Vagina (tissue), 2 donors: ENCODE measurements at places on chromosomes 11 and 22. TPM values are rescaled to one million over a fixed set of nuclear protein-coding genes. Genes with fewer than 3 reads are reported as not detected.

ZNF214 gene
- total RNA-seq, result 3.9 TPM

GLB1L2 gene
- 2.0 TPM for total RNA-seq

OR9G4 gene
- not detected for total RNA-seq

LMNTD2 gene
- total RNA-seq, result 1.7 TPM

OR4X1 gene
- total RNA-seq, result not detected

HEPN1 gene
- total RNA-seq, result not detected

GRCh38 chr22:27809226-27809603 is 7.7 kb upstream of the MN1 start:
- DNase-seq, result no peak
- no peaks in the 10 kb centered on the region for H3K27me3 ChIP-seq
- peaks cover 29% of the 10 kb centered on the region for H3K4me1 ChIP-seq
- H3K36me3 ChIP-seq, result no peaks in the 10 kb centered on the region

- peaks cover 34% of the 10 kb centered on the region for H3K4me1 ChIP-seq
- H3K4me3 ChIP-seq, result no peak overlapping the region
- no peak overlapping the region for H3K27ac ChIP-seq
Observed at GRCh38 chr11:7585816-7586215, 72.0 kb downstream of the PPFIBP2 start.

DNA sequence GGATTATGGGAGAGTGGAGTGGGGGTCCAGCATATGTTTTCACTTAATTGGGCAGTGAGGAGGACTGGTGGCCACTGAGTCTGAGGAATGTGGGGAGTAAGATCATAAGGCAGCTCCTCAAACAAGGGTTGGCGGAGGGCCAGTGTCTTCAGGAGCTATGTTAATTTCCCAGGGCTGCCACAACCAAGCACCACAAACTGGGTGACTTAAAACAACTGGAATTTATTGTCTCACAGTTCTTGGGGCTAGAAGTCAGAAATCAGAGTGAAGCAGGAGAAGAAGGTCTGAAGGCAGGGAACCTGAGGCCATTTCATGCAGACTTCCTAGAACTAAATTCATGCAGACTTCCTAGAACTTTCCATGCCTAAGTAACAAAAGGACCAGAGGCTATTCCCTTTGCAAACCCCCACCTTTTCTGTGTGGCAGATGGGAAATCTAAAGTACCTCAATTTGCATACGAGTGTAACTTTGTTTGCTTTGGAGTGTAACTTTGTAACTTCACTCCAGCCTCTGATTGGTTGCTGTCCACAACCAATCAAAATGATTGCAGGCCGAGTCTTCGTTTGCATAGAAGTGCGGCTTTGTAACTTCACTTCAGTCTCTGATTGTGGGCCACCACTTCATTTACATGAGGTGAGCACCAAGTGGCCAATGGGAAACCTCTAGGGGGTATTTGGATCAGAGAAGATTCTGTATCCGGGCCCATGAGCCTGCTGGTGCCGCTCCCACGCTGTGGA is 50.5 kb upstream of the ZBED5 start:
- no peaks in the 10 kb centered on the region for H3K36me3 ChIP-seq
- peaks cover 6% of the 10 kb centered on the region for H3K4me1 ChIP-seq
- no peak overlapping the region for H3K27ac ChIP-seq
- no peaks in the 10 kb centered on the region for H3K27me3 ChIP-seq
- no peak for DNase-seq

DNA sequence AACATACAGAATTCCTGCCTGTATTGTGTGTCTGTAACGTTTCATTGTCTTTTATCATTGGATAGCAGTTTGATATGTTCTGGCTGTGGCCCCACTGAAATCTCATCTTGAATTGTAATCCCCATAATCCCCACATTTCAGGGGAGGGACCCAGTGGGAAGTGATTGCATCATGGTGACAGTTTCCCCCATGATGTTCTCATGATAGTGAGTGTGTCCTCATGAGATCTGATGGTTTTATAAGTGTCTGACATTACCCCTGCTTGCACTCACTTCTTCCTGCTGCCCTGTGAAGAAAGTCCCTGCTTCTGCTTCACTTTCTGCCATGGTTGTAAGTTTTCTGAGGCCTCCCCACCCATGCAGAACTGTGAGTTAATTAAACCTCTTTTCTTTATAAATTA is 19.6 kb upstream of the MTMR2 start:
- no peaks in the 10 kb centered on the region for H3K4me1 ChIP-seq
- H3K27ac ChIP-seq, result no peak overlapping the region
- no peaks in the 10 kb centered on the region for H3K27me3 ChIP-seq

- no peak overlapping the region for H3K27ac ChIP-seq
- no peak overlapping the region for H3K4me3 ChIP-seq
- H3K36me3 ChIP-seq, result no peaks in the 10 kb centered on the region
- no peaks in the 10 kb centered on the region for H3K27me3 ChIP-seq
Observed at GRCh38 chr11:127864861-127865260, 722.5 kb downstream of the ETS1 start.

DNA sequence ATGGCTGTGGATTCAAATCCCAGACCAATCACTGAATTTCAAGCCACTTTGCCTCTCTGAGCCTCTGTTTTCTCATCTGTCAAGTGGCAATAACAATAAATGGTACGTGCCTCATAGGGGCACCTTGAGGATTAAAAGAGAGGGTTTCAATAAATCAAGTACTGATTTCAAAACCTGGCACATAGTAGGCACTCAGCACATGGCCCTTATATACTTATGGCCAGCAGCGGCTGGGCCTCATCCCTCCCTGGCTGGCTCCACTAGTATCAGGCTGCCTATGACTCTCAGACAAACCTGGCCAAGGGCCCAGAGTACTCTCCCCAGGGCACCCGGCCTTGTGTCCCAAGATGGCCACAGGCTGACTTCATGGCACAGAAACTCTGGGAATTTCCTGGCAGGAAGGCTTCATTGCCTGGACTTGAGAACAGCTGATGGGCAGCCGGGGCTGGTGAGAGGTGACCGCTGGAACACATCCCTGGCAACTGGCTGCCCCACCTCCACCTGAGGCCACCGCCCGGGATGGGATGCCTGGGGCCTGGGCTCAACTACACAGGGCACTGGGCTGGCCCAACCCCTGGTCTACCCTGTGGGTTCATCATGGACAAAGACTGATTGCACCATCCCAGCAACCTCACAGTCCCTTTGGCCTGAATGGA is 3.4 kb downstream of the FADS3 start:
- no peak overlapping the region for H3K4me3 ChIP-seq
- H3K27me3 ChIP-seq, result no peaks in the 10 kb centered on the region
- H3K36me3 ChIP-seq, result no peaks in the 10 kb centered on the region
- peak overlapping the region; percentile 59 for H3K27ac ChIP-seq

DNA sequence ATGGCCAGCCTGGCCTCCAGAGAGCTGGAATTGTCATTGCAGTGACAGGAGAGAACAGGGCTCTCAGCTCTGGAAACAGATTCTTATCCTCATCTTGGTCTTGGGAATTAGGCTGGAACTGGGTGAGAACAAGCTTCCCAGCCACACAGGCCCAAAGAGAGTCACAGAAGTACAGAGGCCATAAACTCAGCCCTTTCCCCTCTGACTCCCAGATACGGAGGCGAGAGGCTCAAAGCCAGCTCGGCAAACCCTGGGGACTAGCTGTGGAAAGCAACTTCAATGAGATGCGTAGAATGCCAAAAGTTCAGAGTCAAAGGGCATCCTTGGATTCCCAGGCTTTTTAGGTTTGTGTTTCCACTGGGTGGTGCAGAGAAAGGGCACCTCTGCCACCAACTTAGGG is 14.3 kb upstream of the ABCC8 start:
- no peak overlapping the region for H3K4me3 ChIP-seq
- H3K36me3 ChIP-seq, result no peaks in the 10 kb centered on the region
- no peaks in the 10 kb centered on the region for H3K27me3 ChIP-seq

DNA sequence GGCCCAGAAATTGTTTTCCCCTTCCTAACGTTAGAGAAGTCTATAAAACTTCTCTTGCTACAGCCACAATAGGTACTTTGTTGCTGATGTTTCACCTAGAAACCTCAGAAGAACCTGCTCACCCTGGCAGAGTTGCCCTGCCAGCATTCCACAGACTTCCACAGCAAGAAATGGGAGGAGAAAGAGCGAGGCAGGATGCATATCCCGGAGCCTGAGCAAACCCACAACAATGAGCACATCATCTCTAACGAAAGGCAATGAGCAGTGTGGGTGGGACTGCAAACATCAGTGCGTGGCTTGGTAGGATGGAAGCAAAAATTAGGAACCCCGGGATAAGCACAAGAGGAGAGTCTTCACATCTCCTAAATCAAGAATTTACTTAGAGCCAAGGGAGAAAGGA is 892.3 kb downstream of the OPCML start:
- no peaks in the 10 kb centered on the region for H3K4me1 ChIP-seq
- no peak for DNase-seq
- H3K36me3 ChIP-seq, result no peaks in the 10 kb centered on the region
- H3K27ac ChIP-seq, result no peak overlapping the region
- no peaks in the 10 kb centered on the region for H3K27me3 ChIP-seq

DNA sequence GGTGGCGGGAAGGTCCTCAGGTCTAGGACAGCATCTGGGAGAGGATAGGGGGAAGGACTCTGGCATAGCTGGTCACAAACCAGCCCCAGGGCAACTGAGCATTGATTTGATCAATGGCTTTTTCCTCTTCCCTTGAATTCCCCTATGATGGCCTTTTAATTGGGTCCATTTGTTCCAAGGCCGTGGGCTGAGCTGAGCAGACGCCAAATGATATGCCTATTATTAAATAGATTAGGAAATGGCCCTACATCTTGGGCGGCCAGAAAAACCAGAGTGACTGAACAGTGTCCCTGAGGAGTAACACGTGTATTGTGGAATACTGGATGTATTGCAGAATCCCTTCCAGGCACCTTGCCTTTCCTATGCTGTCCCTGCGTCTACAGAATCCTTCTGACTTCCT is 26.7 kb upstream of the P2RY6 start:
- H3K4me3 ChIP-seq, result no peak overlapping the region
- no peaks in the 10 kb centered on the region for H3K27me3 ChIP-seq
- no peak for DNase-seq
- H3K27ac ChIP-seq, result no peak overlapping the region
- H3K4me1 ChIP-seq, result peaks cover 12% of the 10 kb centered on the region

DNA sequence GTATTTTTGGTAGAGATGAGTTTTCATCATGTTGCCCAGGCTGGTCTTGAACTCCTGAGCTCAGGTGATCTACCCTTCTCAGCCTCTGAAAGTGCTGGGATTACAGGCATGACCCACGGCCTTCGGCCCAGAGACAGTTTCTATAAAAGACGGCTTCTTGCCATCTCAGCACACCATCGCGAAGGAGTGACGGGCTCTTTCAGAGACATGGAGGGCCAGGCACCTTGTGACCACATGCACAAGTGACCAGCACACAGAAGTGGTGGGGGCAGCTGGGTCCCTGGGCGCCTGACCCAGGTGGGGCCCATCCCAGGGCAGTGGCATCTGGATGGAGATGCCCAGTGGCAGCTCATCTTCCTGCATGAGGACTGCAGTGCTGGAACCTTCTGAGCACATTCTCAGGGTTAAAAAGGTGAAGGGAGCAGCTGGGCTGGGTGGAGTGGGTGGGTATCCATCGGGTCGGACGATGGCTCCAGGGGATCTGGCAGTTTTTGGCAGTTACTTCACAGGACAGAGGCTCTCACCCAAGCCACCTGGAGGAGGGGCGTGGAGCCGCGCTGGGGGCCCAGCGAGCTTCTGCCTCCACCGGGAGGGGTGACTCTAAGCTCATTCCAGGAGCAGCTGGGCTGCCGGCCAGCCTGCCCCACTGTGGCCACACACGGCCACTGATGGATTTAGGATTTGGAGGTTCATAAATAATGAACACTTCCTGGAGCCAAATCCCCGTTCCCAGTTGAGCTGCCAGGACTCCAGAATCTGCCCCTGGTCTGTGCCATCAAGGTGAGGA is 373.0 kb downstream of the CTTN start:
- no peak overlapping the region for H3K4me3 ChIP-seq
- no peak for DNase-seq
- no peaks in the 10 kb centered on the region for H3K27me3 ChIP-seq
- no peaks in the 10 kb centered on the region for H3K36me3 ChIP-seq

- DNase-seq, result peak; percentile 93
- H3K4me1 ChIP-seq, result peaks cover 49% of the 10 kb centered on the region
- peak overlapping the region; percentile 73 for H3K4me3 ChIP-seq
Observed at GRCh38 chr22:39144101-39144767, 8.2 kb downstream of the CBX7 start.

- no peaks in the 10 kb centered on the region for H3K27me3 ChIP-seq
- DNase-seq, result no peak
- H3K4me1 ChIP-seq, result peaks cover 11% of the 10 kb centered on the region
- no peak overlapping the region for H3K27ac ChIP-seq
- peaks cover 5% of the 10 kb centered on the region for H3K36me3 ChIP-seq
- H3K4me3 ChIP-seq, result no peak overlapping the region
Observed at GRCh38 chr11:69094111-69094914, 45.6 kb downstream of the TPCN2 start.

- no peak overlapping the region for H3K27ac ChIP-seq
- no peak for DNase-seq
- no peaks in the 10 kb centered on the region for H3K36me3 ChIP-seq
- no peaks in the 10 kb centered on the region for H3K27me3 ChIP-seq
- no peaks in the 10 kb centered on the region for H3K4me1 ChIP-seq
Observed at GRCh38 chr11:43010042-43010441, 301.8 kb upstream of the API5 start.

GRCh38 chr22:29700900-29701154 is 19.0 kb upstream of the CABP7 start:
- DNase-seq, result no peak
- no peaks in the 10 kb centered on the region for H3K27me3 ChIP-seq
- peaks cover 26% of the 10 kb centered on the region for H3K4me1 ChIP-seq
- no peak overlapping the region for H3K27ac ChIP-seq

DNA sequence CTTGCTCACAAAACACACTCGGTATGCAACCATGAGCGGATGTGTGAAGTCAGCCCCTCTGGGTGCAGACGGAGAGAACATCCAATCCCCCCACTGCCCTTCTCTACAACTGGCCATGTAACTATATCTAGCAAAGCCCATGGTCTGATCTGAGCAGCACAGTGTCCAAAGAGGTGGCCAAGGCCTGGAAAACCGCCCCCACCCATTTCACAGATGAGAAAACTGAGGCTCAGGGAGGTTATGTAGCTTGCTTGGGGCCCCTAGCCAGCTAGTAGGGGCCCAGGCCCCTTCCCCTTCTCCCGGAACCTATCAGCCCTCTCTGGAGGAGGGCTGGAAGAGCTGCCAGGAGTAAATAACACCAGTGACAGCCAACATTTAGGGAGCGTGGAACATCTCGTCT is 15.4 kb upstream of the NEFH start:
- no peak for DNase-seq
- H3K4me1 ChIP-seq, result no peaks in the 10 kb centered on the region
- no peak overlapping the region for H3K27ac ChIP-seq
- no peaks in the 10 kb centered on the region for H3K36me3 ChIP-seq

- H3K4me3 ChIP-seq, result no peak overlapping the region
- DNase-seq, result no peak
- no peaks in the 10 kb centered on the region for H3K27me3 ChIP-seq
- no peak overlapping the region for H3K27ac ChIP-seq
- peaks cover under 1% of the 10 kb centered on the region for H3K4me1 ChIP-seq
Observed at GRCh38 chr11:12056119-12056518, 47.7 kb upstream of the DKK3 start.
